ENCODE measurements at places on chromosomes 13 and 19. TPM values are rescaled to one million over a fixed set of nuclear protein-coding genes. Genes with fewer than 3 reads are reported as not detected.

SLC39A3 gene
- 17.1 TPM for total RNA-seq

THAP8 gene
- 19.9 TPM for total RNA-seq

KCNJ14 gene
- 0.16 TPM for total RNA-seq

ALOX5AP gene
- 23.9 TPM for total RNA-seq

- DNase-seq: no peak
Measured at GRCh38 chr13:67620665-67621064, 390.5 kb upstream of the PCDH9 start.

SLC7A9 gene
- total RNA-seq: 0.49 TPM

FAAP24 gene
- total RNA-seq: 2.2 TPM

- DNase-seq: no peak
Measured at GRCh38 chr19:10321874-10322835, 6.3 kb upstream of the FDX2 start.

DNA sequence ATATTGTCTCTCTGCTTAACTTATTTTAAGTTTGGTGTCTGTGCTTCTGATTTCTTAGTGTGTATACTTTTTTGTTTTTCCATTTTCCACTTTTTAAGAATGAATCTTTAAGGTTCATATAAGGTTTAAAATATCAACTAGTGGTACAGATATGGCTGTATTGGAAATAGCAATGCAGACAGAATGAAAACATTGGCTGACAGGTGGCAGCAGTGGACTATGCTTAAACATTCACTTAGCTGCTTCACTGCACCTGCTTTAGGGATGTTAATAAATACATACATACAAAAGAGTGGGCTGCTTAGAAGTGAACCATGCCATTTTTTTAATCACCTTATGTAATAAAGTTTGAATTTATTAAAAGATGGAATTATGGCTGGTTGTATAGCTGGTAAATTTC is 27.3 kb downstream of the TM9SF2 start:
- no peak for DNase-seq

PARP4 gene
- 33.3 TPM for total RNA-seq

GRCh38 chr19:49937750-49938381 is 8.6 kb upstream of the NUP62 start:
- peak; percentile 86 for DNase-seq

POSTN gene
- 37.0 TPM for total RNA-seq

OR1M1 gene
- total RNA-seq: not detected

- DNase-seq: no peak
Measured at GRCh38 chr13:97540696-97541095, 106.7 kb downstream of the RAP2A start.

POLR2I gene
- total RNA-seq: 72.8 TPM

Data from sigmoid colon (tissue), 7 donors.